ENCODE measurements at places on chromosomes 3 and 15. TPM values are rescaled to one million over a fixed set of nuclear protein-coding genes. Genes with fewer than 3 reads are reported as not detected.

SLCO2A1 gene
- total RNA-seq, result 27.2 TPM

TGM4 gene
- total RNA-seq, result not detected

SCAANT1 gene
- not detected for total RNA-seq

TMEM266 gene
- 1.1 TPM for total RNA-seq

KY gene
- total RNA-seq, result 0.15 TPM

AGBL1 gene
- total RNA-seq, result 147 TPM

- peak; percentile 12 for DNase-seq
These were observed 7.2 kb upstream of the SEC22A start for GRCh38 chr3:123194552-123194951.

- no peak for DNase-seq
These were observed 11.8 kb downstream of the DAPK2 start for GRCh38 chr15:64034519-64034918.

DNA sequence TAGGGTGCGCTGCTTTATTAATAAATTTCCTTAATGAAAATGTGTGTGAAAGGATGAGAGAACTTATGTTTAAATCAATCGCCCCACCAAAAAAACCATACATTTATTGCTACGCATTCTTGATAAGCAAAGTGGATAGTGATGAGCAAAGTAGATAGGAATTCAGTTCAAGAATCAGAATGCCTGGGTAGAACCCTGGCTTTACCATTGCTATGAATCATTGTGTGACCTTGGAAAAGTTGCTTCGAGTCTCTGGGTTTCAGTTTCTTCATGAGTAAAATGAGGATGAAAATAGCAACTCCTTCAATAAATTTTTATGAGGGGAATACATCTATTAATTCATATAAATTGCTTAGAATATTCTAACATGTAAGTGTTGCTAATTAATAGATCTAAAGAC lies 2.6 kb upstream of the ALCAM start:
- DNase-seq, result no peak

- no peak for DNase-seq
These were observed 61.0 kb downstream of the TPRG1 start for GRCh38 chr3:189232790-189233189.

DNA sequence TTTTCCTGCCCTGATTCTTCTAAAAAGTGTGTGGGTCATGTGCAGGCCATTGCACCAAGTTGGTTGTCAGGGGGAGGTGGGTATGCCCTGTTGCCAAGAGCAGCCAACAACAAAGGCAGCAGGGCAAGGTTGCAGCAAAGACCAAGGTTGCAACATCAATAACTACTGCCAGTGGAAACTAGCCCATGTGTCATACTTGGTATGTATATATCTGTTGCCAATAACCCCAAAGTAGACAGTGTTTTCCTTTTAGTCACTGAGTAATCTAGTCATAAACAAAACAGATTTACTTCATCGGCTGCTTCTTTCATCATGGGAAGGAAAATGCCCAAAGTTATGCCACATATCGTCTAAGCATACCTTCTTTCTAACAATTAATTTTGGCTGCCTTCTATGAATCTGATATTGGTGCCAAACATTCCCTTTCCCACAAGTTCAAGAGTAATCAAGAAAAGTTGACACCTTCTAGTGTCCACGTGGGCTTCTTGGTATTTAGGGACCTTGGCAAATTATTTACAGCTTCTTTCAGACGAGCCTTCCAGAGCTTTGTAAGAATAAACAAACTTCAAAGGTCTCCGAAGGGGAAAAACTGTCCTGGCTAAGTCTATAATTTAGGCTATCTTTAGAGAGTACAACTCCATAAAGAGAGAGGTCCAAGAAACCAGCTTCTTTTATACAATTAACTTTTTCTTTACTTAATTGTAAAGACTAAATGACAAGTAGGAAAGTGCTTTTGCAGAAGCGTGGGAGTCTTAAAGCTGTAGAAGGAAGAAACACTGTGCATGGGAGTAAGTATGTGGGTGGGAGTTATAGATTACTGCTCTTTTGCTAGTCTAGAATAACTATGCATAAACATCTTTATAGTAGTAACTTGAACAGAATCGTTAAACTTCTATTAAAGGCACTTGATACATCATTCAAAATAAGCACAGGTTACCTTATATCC lies 10.0 kb upstream of the MBNL1 start:
- peak; percentile 60 for DNase-seq

GRCh38 chr15:68907396-68907923 lies 22.9 kb upstream of the SPESP1 start:
- DNase-seq, result peak; percentile 97

- no peak for DNase-seq
These were observed 486.0 kb downstream of the FOXP1 start for GRCh38 chr3:71097557-71097956.

GRCh38 chr15:75760704-75761435 lies 48.2 kb upstream of the CSPG4 start:
- DNase-seq, result no peak

- no peak for DNase-seq
These were observed 3.0 kb downstream of the BUB1B start for GRCh38 chr15:40163657-40164416.

GRCh38 chr3:127473244-127474024 lies 117.1 kb downstream of the TPRA1 start:
- no peak for DNase-seq

- DNase-seq, result peak; percentile 38
These were observed 143.2 kb upstream of the UMPS start for GRCh38 chr3:124587053-124587408.

DNA sequence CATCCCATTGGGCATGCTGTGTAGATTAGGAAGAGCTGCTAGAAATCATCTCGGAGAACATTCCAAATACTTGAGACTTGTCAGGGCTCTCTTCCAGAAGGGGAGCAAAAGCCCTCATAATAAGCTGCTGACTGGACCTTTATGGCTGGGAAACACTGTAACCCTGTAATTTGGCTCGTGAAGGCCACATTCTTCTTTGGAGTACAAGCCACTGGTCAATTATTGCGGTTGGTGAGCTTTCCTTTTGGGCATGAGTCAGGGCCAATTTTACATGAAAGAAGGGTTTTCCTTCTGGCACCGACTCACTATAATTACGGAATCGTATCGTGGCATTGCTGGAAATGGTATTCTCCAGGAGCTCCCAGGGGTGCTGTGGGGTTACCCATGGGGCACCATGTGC lies 434.5 kb upstream of the RGMA start:
- peak; percentile 23 for DNase-seq

DNA sequence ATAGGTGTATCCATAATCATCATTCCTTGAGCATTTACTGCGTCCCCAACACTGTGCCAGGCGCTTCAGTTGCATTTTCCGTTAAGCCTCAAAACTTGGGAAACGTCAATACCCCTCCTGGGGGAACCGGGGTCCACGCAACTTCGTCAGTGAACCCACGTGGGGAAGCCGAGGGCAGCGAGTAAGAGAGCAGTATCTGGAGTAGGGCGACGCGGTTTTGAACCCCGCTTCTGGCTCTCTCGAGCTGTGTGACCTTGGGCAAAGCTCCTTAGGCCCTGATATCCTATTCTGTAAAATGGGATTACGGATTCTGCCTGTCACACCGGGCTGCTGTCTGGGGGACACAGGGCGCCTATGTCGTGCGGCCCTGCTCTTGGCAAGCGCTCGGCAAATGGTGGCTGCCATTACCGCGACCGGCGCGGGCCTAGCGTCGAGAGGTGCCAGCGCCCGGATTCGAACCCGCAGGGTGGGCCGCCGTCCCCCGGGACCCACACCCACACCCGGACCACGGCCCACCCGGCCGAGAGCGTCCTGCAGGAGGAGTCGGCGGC lies 590 bp downstream of the POLG start:
- DNase-seq, result no peak

GRCh38 chr3:128285042-128285966 lies 132.0 kb downstream of the EEFSEC start:
- no peak for DNase-seq

DNA sequence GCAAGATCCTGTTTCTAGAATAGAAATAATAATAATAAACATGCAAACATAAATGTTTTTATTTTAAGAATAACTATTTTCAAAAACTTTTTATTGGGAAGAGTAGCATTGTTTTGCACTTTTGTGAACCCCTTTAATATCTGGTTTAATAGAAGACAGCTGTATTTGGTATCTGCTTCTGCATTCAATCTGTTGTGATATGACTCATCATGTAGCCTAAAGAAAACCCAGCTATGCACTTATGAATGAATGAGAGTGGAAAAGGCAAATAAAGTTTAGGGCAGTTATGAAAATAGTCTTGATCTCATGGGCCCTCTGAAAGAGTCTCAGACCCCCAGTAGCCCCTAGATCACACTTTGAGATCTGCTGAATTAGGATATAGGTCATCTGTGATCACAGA lies 100.4 kb upstream of the PPP2R3A start:
- DNase-seq, result no peak

GRCh38 chr3:190568036-190568435 lies 54.2 kb downstream of the IL1RAP start:
- no peak for DNase-seq
